ENCODE measurements at places on chromosomes 5 and 9. TPM values are rescaled to one million over a fixed set of nuclear protein-coding genes. Genes with fewer than 3 reads are reported as not detected.

The SLC1A3 gene
- total RNA-seq: 1.5 TPM

DNA sequence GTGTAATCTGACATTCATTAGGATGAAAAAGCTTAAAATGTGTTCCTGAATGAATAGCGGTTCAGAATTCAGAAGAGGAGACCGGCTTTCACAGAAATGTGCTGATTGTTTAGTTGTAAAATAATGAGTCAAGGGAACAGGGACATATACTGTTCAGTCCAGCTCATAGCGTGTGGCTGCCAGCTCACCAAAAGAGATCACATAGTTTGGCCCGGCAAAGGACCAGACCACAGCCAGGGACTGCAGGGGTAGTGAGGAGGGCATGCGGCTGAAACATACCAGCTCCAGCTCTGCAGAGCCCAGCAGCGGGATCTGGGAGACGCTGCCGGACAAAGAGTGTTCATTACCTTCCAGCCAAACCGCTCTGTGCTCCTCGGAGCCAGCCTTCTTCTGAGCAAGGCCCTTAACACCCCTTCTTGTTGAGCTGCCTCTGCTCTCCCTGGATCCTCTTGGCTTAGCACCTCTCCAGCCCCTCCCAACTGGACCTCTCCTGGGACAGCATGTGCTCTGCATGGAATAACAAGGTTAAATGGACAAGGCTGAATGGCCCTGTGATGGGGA lies 116.8 kb upstream of the CNTLN start:
- DNase-seq: no peak

GRCh38 chr5:171701100-171701541 lies 84.5 kb upstream of the SMIM23 start:
- no peak for DNase-seq

GRCh38 chr9:99221266-99221620 lies 499 bp downstream of the ALG2 start:
- DNase-seq: no peak
